Adrenal gland (tissue), 19 donors: ENCODE measurements at places on chromosomes 2 and 18. TPM values are rescaled to one million over a fixed set of nuclear protein-coding genes. Genes with fewer than 3 reads are reported as not detected.

GRCh38 chr2:8159966-8160603, 521.8 kb upstream of the ID2 start:
- no peaks in the 10 kb centered on the region for H3K36me3 ChIP-seq
- no peak overlapping the region for H3K4me3 ChIP-seq
- H3K27me3 ChIP-seq, result no peaks in the 10 kb centered on the region

DNA sequence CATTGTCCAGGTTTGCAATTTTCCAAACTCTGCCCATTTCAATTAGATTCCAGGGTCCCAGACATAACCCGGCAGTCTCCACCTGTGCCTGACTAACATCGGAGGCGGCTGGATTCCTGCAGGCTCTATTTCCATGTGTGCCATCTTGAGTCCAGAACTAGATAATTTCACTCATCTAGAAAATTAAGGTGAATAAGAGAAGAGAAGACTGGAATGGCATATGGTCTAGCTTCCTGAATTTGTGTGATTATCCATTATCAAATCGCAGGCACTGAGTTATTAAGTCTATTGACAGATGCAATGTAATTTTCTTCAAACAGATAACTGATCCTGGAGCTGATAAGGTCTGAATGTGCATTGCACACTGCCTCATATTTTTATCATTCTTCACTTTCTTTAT, 305.2 kb downstream of the ETAA1 start:
- no peaks in the 10 kb centered on the region for H3K36me3 ChIP-seq
- H3K4me3 ChIP-seq, result no peak overlapping the region
- H3K27me3 ChIP-seq, result no peaks in the 10 kb centered on the region
- no peaks in the 10 kb centered on the region for H3K4me1 ChIP-seq
- DNase-seq, result no peak

- H3K27ac ChIP-seq, result no peak overlapping the region
- no peak for DNase-seq
- H3K4me1 ChIP-seq, result no peaks in the 10 kb centered on the region
- H3K4me3 ChIP-seq, result no peak overlapping the region
Observed at GRCh38 chr2:7071154-7071553, 153.9 kb downstream of the RNF144A start.

DNA sequence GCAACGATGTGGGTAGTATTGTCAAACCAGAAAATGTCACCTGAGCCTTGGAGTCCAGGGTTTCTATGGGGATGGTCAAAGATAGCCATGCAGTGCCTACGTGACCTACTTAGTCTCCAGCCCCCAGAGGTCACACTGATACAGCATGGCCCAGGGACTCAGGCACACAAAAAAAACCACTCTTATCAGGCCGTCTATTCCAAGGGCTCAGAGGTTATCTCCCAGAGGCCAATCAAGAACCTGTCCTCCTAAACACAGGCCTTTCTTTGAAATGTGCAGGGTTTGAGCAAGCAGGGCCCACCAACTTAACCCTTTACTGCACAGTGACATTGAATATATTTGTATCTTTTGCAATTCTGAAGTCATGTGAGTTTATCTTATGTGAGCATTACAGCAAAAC, 82.7 kb downstream of the MRO start:
- H3K4me1 ChIP-seq, result no peaks in the 10 kb centered on the region
- DNase-seq, result no peak
- H3K27me3 ChIP-seq, result no peaks in the 10 kb centered on the region
- no peaks in the 10 kb centered on the region for H3K36me3 ChIP-seq

GRCh38 chr2:108409768-108410167, 32.0 kb downstream of the SULT1C4 start:
- H3K4me1 ChIP-seq, result no peaks in the 10 kb centered on the region
- no peak overlapping the region for H3K27ac ChIP-seq
- H3K27me3 ChIP-seq, result no peaks in the 10 kb centered on the region
- no peaks in the 10 kb centered on the region for H3K36me3 ChIP-seq
- no peak overlapping the region for H3K4me3 ChIP-seq
- DNase-seq, result no peak

- no peak overlapping the region for H3K27ac ChIP-seq
- peaks cover 4% of the 10 kb centered on the region for H3K4me1 ChIP-seq
- no peaks in the 10 kb centered on the region for H3K36me3 ChIP-seq
- no peaks in the 10 kb centered on the region for H3K27me3 ChIP-seq
- H3K4me3 ChIP-seq, result no peak overlapping the region
Observed at GRCh38 chr2:227766373-227766883, 20.7 kb downstream of the SCYGR8 start.

- no peaks in the 10 kb centered on the region for H3K36me3 ChIP-seq
- no peak for DNase-seq
- no peak overlapping the region for H3K4me3 ChIP-seq
- H3K4me1 ChIP-seq, result peaks cover 8% of the 10 kb centered on the region
- no peaks in the 10 kb centered on the region for H3K27me3 ChIP-seq
Observed at GRCh38 chr2:85945172-85945571, 56.4 kb upstream of the ST3GAL5 start.

DNA sequence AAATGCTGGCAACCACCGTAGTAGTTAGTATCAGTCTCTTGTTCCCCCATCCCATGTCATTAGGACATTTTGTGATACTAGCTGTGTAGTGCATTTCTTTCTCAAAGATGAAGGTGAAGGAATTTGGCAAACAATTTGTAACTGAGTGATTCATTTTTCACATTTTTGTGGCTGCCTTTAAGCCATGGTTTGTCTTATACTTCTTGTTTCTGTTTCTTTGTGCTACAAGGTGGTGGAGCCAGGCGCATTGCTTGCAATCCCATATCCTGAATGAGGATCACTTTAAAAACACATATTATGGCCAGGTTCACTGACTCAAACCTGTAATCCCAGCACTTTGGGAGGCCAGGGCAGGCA, 40.6 kb downstream of the GPD2 start:
- no peaks in the 10 kb centered on the region for H3K36me3 ChIP-seq
- peaks cover 5% of the 10 kb centered on the region for H3K4me1 ChIP-seq
- H3K27me3 ChIP-seq, result no peaks in the 10 kb centered on the region
- no peak for DNase-seq

DNA sequence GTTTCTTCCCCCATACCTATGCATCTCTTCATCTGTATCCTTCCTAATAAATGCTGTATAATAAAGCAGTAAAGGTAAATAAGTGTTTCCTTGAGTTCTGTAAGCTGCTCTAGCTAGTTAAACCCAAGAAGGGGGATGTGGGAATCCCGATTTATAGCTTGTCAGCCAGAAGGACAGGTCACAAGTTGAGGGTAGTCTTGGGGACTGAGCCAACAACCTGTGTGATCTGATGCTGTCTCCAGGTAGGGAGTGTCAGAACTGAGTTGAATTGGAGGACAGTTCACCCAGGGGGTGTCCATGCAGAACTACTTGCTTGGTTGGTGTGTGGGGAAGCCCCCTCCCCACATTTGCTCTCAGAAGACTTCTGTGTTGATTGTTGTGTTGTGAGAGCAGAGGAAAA, 112.4 kb downstream of the LDLRAD4 start:
- no peaks in the 10 kb centered on the region for H3K27me3 ChIP-seq
- no peaks in the 10 kb centered on the region for H3K4me1 ChIP-seq
- DNase-seq, result no peak
- H3K36me3 ChIP-seq, result no peaks in the 10 kb centered on the region
- no peak overlapping the region for H3K4me3 ChIP-seq
- no peak overlapping the region for H3K27ac ChIP-seq

GRCh38 chr2:140643761-140644187, 1487.0 kb downstream of the LRP1B start:
- no peak for DNase-seq
- H3K27me3 ChIP-seq, result no peaks in the 10 kb centered on the region
- H3K4me3 ChIP-seq, result no peak overlapping the region
- H3K4me1 ChIP-seq, result no peaks in the 10 kb centered on the region
- no peaks in the 10 kb centered on the region for H3K36me3 ChIP-seq
- no peak overlapping the region for H3K27ac ChIP-seq

- H3K4me1 ChIP-seq, result peaks cover 9% of the 10 kb centered on the region
- H3K36me3 ChIP-seq, result no peaks in the 10 kb centered on the region
- DNase-seq, result no peak
- H3K27me3 ChIP-seq, result no peaks in the 10 kb centered on the region
- H3K27ac ChIP-seq, result no peak overlapping the region
- no peak overlapping the region for H3K4me3 ChIP-seq
Observed at GRCh38 chr2:42112418-42112817, 56.7 kb upstream of the EML4 start.

DNA sequence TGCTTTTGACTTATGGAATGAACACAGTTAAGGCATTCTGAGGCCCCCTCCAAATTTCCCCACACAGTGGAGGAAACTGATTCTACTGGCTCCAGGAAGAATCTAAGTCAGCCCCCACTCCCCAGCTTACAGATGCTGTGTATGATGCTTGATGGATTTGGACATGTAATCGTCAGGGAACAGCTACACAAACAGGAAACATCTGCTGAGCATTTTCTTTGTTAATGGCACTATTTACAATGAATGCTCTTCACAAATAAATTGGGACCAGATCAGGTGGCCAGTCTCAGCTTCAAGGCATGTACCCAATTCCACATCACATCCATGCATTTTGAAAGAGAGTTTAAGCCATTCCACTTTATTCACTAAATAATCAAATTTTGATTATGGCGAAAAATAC, 562.3 kb downstream of the SOX11 start:
- no peaks in the 10 kb centered on the region for H3K36me3 ChIP-seq
- H3K4me1 ChIP-seq, result no peaks in the 10 kb centered on the region
- no peak for DNase-seq

DNA sequence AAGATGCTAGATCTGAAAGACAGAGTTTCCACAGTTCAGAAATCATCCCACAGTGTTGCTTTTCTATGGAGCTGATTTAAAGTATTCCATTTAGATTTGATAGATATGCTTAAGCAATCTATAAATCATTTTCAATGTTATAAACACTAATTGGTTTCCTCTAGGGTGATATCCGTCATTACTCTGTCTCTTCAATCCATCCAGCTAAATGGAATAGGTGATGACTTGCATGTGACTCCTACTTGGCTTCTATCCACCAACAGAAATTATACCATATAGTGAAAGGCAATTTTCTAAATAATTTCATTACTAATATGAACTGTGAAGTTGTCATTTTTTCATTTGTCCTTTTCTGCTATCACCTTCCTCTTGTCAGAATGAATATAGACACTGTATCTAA, 84.9 kb downstream of the AOX1 start:
- no peaks in the 10 kb centered on the region for H3K4me1 ChIP-seq
- H3K27me3 ChIP-seq, result no peaks in the 10 kb centered on the region
- no peak overlapping the region for H3K4me3 ChIP-seq

DNA sequence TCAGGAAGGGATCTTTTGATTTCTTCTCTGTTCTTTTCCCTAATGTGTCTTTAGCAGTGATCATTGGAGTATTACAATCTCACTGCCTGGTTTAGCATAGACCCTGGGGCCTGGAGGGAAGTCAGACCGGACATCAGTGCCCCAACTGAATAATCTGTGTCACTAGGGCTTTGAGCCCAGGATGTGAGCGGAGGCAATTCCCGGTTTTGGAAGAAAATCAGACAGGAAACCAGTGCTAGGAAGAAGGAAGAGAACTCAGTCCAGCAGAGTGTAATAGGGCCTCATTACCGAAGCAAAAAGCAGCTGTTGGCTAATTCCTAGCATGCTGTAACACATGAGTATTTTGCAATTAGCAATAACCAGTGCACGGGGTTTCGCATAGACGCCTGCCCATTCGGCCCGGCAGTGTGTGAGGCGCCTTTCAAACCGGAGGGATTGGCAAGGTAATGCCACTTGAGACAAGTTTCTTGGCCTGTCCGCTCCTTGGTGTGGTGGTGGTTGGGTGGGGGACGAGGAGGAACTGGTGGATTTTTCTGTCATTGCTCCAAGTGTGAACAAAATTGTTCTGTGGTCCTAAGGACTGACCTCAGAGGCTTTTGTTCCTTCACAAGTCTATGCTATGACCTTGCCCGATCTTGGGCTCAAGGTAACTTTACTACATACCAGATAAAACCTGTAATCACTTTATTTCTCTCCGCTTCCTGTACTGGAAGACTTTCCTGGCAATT, 2.8 kb downstream of the FOSL2 start:
- H3K36me3 ChIP-seq, result peaks cover 3% of the 10 kb centered on the region
- peak overlapping the region; percentile 98 for H3K27ac ChIP-seq
- H3K4me3 ChIP-seq, result peak overlapping the region; percentile 89
- H3K4me1 ChIP-seq, result peaks cover 37% of the 10 kb centered on the region

DNA sequence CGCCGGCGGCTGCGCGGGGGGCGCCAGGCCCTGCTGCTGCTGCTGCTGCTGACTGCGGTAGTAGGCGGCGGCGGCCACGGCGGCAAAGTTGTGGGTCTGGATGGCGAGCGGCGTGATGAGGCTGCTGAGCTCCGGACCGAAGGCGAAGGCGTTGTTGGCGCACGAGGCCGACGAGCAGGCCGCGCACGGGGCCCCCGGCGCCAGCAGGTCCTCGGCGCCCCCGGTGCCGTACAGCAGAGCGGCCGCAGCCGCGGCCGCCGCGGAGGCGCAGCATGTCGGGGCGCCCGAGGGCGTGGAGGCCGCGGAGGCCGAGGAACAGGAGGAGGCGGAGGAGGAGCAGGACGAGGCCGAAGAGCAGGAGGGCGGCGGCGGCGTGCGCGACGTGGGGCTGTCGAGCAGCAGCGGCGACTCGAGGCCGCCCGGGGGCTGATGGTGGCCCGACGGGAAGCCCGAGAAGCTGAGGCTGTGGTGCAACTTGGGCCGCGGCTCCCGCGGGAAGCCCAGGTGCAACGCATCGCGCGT, 1.8 kb downstream of the ZFP36L2 start:
- peaks cover 40% of the 10 kb centered on the region for H3K4me1 ChIP-seq
- peak overlapping the region; percentile 89 for H3K4me3 ChIP-seq
- no peaks in the 10 kb centered on the region for H3K27me3 ChIP-seq
- H3K36me3 ChIP-seq, result no peaks in the 10 kb centered on the region
- no peak for DNase-seq

DNA sequence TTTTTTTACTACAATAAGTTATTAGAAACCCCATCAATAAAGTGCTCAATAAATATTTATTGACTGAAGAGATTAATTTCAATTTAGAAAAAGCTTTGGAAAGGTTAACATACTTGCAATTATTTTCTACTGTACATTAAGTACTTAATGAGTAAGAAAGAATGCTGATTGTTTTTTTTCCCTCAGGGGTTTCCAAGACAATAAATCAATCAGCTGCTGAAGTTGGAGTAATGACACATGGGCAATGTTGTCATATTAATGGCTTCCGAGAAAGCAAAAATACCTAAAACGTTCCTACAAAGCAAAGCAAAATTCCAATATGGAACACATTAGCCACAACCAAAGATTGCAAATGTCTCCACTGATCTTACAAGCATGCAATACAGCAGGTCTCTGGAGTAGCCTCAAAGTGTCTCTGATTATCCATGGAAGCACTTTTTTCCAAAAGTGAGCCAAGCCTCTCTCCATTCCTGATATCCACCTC, 66.7 kb downstream of the ZC3H6 start:
- no peaks in the 10 kb centered on the region for H3K27me3 ChIP-seq
- H3K27ac ChIP-seq, result no peak overlapping the region
- H3K36me3 ChIP-seq, result no peaks in the 10 kb centered on the region
- no peak for DNase-seq

- DNase-seq, result peak; percentile 80
- H3K27ac ChIP-seq, result peak overlapping the region; percentile 87
- H3K4me1 ChIP-seq, result peaks cover 19% of the 10 kb centered on the region
Observed at GRCh38 chr2:37326285-37326684, 1.7 kb upstream of the PRKD3 start.

- peaks cover 46% of the 10 kb centered on the region for H3K36me3 ChIP-seq
- no peaks in the 10 kb centered on the region for H3K27me3 ChIP-seq
- H3K27ac ChIP-seq, result no peak overlapping the region
Observed at GRCh38 chr2:61510674-61511671, 27.2 kb downstream of the XPO1 start.

The CYP26B1 gene
- polyA plus RNA-seq, result 1.2 TPM

The LTBP1 gene
- polyA plus RNA-seq, result 6.2 TPM

The IL1RL1 gene
- polyA plus RNA-seq, result 11.5 TPM

The CAPN13 gene
- 0.32 TPM for polyA plus RNA-seq

The NR4A2 gene
- polyA plus RNA-seq, result 14.1 TPM

The CD8A gene
- 1.9 TPM for polyA plus RNA-seq

The UCN gene
- 11.3 TPM for polyA plus RNA-seq

The IMP4 gene
- 55.8 TPM for polyA plus RNA-seq
